ENCODE measurements at places on chromosomes 5 and 9.

- no peak for DNase-seq
Measured at GRCh38 chr9:37201581-37201980, 81.2 kb downstream of the ZCCHC7 start.

DNA sequence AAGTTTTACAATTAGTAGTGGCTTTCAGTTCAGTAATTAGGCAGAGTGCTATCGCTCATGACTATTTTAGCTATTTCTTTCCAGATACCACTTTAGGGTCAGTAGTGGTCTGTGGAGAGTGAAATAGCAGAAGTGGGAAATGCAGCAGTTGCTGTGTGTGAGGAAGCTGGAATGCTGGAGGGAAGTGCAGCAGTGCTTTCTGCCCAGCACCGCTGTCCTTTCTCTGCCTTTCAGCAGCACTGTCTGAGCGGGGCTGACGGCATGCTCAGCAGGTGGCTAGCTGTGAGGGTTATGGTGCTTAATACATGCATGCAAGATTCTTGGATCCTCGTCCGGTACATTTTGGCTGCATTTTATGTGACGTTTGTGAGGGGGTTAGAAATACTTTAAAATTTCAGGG, 213.9 kb downstream of the PBX3 start:
- DNase-seq, result no peak

DNA sequence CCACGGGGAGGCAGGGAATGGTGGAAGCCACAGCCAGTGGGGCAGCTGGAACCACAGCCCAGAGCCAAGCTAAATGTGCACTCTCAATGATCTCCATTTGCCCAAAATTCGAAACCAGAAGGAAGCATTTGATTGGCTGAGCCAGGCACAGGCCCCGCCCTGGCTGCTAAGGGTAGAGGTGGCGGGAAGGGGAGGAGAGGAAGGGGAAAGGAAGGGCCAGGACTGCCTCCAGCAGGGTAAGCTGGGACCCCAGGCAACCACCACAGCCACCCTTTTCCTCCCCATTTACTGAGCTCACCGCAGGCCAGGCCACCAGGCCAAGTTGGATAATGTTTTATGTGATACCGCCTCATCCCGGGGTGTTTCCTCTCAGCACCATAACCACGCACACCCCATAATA, 100.3 kb upstream of the RAPGEF1 start:
- DNase-seq, result no peak

GRCh38 chr5:93421468-93421867, 159.6 kb downstream of the NR2F1-AS1 start:
- no peak for DNase-seq

DNA sequence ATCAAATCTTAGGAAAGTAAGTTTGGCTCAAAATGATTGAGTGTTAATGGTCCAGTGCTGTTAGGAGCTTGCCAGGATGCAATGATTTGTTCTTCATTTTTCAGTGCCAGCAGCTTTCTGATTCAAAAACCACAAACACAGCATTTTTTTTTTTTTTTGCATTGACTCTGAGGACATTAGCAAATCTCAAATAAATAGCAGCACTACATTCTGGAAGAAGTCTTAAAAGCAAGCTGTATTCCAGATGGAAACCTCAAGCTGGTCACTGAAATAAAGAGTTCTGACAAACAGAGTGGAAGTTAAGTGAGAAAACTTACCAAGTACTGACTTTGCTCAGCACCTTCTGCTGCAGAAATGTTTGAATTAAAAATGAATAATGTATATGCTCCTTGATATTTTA, 1653.1 kb upstream of the CDH9 start:
- DNase-seq, result no peak

DNA sequence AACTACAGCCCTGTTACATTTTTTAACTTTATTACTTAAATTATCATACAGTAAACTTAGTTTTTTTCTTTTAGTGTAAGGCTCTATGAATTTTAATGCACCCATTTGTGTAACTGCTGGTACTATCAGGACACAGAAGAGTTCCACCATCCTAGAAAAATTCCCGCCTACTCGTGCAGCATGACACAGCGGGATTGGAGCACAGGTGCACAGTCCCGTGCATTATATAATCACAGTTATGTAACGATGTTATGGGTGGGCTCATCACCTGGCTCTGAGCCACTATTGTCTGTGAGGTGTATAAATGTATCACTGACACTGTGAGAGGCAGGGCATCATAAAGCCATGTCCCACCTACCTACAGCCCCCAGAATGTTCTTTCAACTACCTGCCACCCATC, 80.7 kb downstream of the DRD1 start:
- DNase-seq, result no peak

Measured in AG20443 (cell line).